ENCODE measurements at places on chromosomes 11 and 22.

DNA sequence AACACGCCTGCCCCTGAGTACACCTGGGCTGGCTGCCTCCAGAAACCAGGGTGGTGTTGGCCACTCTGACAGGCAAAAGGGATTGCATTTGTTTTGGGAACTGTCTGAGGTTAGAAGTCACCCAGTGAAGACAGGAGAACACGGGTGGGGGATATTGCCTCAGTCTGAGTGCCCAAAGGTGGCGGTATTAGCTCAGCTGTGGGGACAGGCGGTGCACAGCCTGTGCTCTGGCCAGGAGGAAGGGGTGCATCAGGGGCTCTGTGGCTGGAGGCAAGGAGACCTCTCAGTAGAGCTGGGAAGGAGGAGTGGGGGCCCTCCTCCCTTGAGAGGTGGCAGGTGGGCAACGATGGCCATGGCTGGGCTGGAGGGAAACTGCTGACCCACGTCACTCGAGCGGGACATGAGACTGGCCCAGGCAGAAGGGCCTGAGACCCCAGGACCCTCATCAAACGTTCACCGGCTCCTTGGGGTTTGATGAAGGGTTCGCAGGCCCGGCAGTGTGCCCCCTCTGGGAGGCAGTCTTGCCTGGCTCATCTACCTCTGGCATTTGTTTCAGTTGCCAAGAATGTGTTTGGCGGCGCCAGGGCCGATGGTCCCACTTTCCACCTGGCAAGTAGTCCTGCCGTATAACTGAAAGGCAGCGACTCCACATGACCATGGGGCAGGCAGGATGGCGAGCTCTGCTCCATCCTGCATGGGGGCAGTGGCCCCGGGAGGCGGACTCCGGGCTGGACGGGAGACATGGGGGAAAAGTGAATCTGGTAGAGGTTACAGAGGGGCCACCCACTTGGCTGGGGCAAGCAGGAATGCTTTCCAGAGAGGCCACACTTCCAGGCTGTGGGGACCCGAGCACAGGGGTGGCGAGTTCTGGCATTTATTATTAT is 52.8 kb upstream of the SMIM38 start:
- DNase-seq = no peak

DNA sequence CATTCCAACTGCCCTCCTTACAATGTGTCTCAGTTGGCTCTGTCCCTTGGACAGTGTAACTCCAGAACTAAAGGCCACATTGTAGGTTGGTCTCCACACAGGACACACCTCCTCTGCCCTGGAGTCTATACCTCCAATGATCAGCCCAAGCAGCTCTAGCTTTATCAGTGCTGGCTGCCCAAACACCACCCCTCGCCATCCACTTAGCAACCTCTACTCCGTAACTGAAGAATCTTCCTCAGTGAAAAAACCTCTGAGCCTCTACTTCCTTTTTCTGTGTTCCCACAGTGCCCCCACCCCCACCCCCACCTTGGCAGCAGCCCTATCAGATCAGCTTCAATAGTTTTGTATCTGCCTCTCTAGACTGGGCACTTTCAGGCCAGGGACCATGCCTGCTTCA is 33.4 kb downstream of the SERPINH1 start:
- DNase-seq = no peak

GRCh38 chr11:60615497-60615896 is 83.9 kb upstream of the MS4A8 start:
- no peak for DNase-seq

DNA sequence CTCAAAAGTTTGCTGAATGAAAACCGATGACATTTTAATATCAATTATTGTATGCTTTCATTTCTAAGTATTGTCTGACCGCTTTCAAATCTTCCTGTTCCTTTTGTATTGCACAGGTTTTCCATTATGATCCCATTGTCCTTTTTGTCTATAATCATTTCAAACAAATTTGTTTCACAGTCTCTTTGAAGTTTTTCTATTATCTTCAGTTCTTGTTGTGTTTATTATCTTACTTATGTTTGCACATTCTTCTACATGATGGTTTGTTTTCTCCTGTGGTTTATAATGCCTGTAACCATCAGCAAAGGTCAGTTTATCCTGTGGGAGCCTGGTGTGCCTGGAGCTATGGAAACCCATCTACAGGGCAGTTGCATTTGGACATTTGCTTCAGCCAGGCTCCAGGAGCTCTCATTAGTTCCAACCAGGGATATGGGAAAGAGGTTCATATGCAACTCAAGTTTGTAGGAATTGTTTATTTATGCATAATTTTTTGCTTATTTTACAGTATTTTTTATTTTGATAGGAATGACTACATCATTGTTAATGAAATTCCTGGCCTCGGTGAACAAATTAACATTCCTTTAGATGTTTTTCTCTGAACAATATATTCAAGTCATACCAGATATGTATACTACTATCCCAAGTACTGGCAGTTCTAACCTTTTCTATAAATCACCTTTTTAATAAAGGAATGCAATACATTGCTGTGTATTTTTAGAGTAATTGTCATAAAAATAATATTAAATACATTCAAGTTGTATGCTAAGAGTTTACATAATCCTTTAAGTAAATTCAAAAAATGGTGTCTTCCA is 179.2 kb downstream of the SBF2 start:
- DNase-seq = no peak

DNA sequence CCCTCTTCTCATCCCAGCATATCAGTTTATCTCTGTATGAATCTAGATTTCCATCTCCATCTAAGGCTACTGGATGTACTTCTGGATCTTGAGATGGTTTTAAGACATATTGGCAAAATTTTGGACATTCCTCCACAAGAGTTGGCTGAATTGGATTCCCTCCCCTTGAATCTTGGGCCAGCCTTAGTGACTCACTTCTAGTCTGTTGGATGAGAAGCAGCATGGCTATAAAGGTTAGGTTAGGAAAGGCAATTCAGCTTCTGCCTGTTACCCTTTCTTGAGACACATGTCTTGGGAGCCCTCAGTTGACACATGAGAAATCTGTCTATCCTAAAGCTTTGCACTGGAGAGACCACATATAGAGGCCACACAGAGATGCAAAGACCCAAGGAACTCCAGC is 73.0 kb upstream of the PGR start:
- no peak for DNase-seq

- no peak for DNase-seq
Measured at GRCh38 chr22:20487715-20488114, 7.9 kb downstream of the KLHL22 start.

DNA sequence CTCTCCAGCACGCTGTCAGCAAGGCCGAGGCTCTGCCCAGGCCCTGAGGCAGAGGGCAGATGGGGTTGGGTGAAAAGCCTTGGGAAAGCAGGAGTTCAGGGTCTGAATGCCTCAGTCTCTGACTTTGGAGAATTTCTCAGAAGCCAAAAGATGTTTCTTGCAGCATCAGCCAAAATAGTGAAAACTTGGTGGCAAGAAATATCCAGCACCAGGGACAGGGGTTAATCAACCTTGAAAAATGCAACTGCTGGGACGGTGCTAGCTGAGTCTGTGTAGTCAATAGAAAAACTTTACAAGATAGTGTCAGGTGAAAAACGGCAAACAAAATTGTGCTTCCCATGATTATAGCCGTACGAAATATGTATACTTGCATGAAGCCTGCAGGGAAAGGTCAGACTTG is 1.4 kb upstream of the ABCC8 start:
- no peak for DNase-seq

DNA sequence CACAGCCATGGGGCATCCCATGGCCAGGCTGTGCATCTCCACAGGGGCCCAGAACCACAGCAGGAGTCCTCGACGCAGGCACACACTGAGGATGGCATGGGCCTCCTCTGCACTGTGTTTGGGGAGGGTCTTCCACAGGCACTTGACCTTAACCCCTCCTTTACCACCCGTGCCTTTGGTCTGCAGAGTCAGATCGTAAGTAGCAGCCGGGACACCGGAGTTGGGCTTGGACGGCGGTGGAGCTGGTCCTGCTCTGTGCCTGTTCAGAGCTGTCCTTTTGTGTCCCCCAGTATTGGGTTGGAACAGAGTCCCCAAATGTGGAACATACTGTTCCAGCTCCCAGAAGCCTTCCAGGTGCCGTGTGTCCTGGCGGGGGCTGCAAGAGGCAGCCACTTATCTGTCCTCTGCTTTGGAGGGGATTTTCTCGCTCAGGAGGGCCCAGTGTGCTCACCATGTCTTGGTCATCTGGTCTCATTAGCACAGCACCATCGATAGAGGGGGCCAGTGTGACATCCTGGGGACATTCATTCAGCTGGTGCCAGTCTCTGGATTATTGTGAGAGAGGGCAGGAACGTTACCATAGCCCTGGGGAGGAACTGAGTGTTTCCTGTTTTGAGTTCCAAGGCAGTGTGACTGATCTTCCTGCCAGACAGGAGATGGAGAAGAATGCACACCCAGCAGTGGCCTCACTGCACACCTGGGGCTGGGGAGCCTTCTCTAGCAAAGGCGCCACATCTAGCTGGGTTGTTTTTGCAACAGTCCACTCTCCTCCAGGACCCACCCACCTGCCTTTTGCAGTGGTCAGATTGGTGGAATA is 12.4 kb downstream of the CRELD2 start:
- peak; percentile 91 for DNase-seq

GRCh38 chr11:83827940-83828554 is 541.9 kb upstream of the CCDC90B start:
- DNase-seq = peak; percentile 52

DNA sequence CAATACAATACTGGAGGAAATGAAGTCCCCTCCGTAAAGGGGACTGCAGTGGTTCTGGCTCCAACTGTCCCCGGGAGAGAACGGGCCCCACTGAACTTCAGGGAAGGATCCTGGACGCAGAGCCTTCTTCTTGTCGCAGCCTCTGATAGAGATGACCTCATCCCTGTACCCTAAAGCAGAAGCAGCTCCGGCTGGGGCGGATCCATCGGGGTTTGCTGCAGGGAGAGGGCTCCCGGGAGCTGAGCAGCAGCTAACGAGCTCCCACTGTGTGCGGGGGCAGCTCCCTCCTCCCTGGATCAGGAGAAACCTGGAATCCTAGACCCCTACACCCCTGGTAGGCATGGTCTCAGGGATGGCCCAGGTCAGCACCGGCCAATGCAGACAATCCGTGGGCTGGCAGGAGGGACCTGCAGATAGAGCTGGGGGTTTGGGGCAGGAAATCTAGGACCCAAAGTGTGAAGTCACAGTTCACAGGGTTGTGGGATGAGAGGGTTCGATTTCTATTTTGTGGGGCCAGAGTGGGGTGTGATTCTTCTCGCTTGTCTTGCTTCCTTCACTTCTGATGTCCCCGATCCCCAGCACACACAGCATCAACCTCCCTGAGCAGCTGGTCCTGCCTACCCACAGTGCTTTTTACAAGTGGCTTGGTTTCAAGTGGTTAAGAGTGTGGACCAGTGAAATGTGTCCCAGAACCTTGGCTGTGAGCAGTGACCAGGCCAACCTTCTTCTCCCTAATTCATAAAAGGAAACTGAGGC is 12.9 kb downstream of the KIAA0930 start:
- DNase-seq = peak; percentile 71

DNA sequence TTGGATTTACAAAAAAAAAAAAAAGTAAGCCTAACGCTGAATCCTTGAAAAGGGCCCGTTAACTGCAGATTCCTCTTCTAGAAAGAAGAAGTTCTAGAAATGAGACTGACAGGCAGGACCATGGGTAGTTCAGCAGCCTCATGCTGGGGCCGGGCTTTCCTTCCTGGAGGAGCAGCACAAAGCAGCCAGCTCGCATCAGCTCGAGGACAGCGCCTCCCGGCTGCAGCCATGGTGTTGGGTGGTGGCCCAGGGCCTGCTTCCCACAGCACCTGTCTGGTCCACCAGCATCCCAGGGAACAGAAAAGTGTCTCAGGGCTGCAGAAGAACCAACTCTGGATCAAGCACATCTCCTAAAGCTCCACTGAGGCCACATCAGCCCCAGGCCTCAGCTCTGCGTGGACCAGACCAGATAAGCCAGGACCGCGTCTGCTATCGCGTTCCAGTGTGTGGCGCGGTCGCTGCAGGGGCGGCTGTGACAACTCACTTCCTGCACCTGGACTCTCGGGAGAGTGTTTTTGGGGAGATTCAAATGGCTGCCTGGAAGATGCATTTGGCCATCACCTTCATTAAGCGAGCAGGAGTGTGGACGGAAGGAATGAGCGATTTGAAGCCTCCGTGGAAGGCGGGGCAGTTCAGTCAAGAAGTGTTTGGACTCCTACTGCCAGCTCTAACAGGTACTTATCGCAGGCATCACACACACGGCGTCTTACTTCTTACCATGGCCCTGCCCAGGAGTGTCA is 53.5 kb downstream of the MYH9 start:
- DNase-seq = peak; percentile 57

DNA sequence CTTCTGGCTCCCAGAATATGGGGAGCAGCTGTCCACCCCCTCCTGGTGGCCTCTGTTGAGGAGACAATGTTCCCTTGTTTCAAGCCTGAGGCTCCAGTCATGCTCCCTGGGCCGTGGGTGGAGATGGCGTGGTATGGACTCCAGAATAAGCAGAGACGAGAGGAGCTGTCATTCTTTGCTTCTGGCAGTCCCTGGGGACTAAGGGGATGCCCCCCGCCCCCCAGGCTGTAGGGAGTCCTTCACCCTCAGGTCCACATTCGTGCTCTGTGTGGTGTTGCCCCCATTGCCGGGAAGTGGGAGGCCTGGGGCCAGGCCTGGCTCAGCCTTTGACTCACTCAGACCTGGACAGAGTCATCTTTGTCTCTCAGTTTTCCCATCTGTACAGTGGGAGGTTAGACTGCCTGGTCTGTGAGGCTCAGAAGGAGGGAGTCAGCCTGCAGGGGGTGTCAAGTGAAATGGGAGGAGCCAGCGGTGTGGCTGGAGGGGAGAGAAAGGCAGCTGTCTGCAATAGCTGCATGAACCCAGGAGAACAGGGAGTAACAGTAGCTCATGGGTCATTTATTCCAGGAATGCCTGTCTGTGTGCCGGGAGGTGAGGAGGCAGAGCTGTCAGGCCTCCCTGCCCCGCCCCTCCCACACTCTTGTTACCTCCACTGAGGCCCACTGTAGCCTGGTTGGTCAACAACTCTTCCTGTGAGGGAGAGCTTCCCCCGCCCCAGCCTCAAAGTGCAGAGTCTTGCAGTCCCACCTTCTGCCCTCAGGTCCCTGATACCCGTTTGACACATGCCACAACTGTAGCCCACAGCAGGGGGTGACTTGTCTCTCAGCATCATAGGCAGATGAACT is 6.3 kb downstream of the ARHGEF17 start:
- no peak for DNase-seq

- peak; percentile 80 for DNase-seq
Measured at GRCh38 chr11:95092549-95093324, 3.1 kb downstream of the ENDOD1 start.

DNA sequence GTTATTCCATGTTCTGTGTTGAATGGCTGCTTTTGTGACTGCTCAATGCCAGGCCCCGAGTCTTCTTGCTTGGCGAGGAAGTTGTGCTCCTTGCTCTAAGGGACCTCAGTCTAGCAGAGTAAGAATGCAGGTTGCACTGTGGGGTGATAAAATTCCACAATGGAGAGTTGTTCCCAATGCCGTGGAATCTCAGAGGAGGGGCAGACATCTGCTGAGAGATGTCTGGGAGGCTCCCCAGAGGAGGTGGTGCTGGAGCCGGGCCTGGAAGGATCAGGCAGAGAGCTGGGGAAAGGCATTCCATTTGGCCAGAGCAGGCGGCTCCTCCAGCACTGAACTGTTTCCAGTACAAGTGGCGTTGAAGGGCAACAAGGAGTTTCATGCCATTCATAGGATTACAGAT is 55.2 kb downstream of the ST3GAL4 start:
- no peak for DNase-seq

- no peak for DNase-seq
Measured at GRCh38 chr11:31640611-31641010, 131.0 kb downstream of the ELP4 start.

- DNase-seq = no peak
Measured at GRCh38 chr11:62421996-62422395, 3.2 kb downstream of the SCGB1A1 start.

GRCh38 chr11:47270331-47271271 is 668 bp downstream of the MADD start:
- peak; percentile 35 for DNase-seq

- no peak for DNase-seq
Measured at GRCh38 chr11:729492-730074, 17.7 kb upstream of the TALDO1 start.
